Calu3 (cell line): ENCODE measurements at places on chromosomes 3 and 15. TPM values are rescaled to one million over a fixed set of nuclear protein-coding genes. Genes with fewer than 3 reads are reported as not detected.

DNA sequence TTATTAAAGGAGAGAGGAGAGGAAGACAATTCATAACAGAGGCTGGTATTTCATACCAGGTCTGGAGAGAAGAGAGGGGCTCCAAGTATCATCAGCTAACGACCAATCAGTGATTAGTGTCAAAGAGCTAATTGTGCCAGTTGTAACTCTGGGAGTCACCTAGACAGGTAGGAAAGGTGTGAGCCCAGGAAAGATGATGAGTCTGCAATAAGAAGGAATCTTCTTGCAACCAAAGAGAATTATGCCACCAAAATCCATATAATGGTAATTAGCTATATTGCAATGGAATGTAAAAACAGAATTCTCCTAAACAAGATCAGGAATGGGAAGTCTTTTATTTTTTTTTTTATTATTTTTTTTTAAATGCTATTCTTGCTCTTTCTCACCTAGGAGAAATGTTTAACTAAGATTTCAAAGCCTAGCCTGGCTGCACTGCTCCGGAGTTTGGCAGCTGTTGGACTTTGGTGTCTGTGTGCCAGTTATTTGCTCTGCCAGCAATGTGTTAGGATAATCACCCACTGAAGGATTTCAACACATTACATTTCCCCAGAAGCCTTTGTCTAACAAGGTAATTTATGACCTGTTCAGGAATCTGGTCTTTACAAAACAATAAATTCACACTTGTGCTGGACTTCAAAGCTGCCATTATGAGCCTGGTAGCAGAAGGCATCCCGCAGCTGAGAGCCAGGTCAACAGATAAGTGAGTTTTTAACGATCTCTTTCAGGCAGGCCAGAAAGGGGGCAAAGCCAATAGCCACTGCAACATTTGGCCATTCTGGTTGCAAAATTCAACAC is 89.4 kb downstream of the FOXB1 start:
- DNase-seq = no peak

- no peak for DNase-seq
These were observed 218.1 kb downstream of the CLSTN2 start for GRCh38 chr3:140152851-140153639.

- no peak for DNase-seq
These were observed 337.4 kb upstream of the TPRG1 start for GRCh38 chr3:188834349-188834748.

- DNase-seq = no peak
These were observed 4.5 kb downstream of the HEMK1 start for GRCh38 chr3:50573566-50574443.

The AMT gene
- total RNA-seq = 8.5 and 9.7 TPM in 2 replicates

The SORD gene
- 39.1 and 42.1 TPM in 2 replicates for total RNA-seq

DNA sequence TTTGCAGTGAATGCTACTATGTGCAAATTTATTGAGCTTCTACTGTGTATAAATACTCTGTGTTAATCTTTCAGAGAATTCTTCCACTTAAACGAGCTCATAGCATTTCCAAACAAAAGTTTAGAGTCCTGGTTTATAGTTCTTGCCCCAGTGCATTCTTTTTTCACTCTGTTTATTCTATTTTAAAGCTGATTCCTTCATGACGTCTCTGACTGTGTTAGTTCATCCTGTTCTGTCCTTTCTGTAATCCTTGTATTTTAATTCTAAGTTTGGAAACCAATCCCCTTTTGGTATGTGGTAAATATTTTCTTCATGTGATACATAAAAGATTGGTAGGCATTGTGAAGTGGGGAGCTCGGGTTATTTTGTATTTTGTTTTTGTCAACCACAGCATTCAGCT is 18.7 kb downstream of the P2RY14 start:
- DNase-seq = no peak

The LSG1 gene
- 86.3 and 90.8 TPM in 2 replicates for total RNA-seq

DNA sequence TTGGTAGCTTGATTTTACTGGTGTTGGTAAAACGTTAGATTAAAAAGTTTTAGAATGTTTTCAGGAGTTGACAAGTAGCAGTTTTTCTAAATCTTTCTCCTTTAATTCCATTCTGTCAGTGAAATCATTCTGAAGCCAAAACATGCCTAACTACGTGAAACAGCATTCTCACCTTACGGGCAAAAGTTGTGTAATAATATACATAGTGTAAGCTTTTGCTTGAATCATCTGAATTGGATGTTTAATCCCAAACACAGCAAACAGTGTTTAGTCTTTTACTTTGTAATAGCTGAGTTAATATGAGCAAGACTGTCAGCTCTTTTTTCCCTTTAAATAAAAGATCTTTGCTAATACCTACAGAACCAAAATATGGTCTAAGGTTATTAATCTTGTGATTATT is 100.6 kb downstream of the CYP19A1 start:
- DNase-seq = no peak

- peak; percentile 11 for DNase-seq
These were observed 30.7 kb upstream of the CLRN1 start for GRCh38 chr3:151003029-151003767.

- DNase-seq = no peak
These were observed 187.8 kb downstream of the PYDC2 start for GRCh38 chr3:191648787-191649186.

- DNase-seq = peak; percentile 67
These were observed 53.8 kb downstream of the MGLL start for GRCh38 chr3:127768346-127769008.

The MASP1 gene
- total RNA-seq = 0.17 and 0.59 TPM in 2 replicates

DNA sequence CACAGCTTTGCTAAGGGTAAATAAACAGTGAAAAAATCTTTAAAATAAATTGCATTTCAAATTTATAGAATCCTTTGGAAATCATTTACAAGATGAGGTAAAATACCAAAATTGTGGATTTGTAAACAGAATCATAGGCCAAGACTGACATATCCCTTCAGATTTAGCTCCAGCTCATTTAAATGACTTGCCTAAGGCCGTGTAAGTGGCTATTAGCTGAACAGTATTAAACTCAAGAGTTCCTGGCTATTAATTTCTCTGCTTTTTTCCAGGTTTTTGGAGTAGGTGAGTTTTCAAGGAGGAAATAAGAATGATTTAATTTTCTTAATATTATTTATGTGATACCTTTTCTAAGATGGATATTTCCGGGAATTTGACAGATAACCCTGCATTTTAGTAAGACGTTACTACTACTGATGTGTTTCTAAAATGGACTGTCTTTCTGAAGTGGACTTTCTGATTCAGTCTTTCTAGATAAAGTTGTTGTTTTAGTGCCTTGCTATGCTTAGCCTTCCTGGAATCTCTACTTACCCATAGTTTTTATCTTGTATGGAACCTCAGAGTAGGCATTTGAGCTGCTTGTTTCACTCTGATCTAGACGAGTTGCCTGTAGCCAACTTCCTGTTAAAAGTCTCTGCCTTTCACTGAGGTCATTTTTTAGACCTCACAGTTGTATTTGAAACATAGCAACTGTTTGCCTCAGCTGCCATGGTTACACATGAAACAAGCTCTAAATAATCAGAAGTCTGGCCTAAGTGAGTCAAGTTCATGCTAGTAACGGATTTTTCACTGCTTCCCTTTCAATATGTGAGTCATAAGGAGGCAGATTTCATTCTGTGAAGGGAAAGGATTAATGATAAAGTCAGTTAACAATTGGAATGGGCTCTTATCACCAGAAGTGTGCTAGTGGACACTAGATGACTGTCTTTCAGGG is 127.0 kb downstream of the KLHL25 start:
- peak; percentile 73 for DNase-seq

GRCh38 chr3:127456471-127457093 is 134.0 kb downstream of the TPRA1 start:
- DNase-seq = peak; percentile 74

DNA sequence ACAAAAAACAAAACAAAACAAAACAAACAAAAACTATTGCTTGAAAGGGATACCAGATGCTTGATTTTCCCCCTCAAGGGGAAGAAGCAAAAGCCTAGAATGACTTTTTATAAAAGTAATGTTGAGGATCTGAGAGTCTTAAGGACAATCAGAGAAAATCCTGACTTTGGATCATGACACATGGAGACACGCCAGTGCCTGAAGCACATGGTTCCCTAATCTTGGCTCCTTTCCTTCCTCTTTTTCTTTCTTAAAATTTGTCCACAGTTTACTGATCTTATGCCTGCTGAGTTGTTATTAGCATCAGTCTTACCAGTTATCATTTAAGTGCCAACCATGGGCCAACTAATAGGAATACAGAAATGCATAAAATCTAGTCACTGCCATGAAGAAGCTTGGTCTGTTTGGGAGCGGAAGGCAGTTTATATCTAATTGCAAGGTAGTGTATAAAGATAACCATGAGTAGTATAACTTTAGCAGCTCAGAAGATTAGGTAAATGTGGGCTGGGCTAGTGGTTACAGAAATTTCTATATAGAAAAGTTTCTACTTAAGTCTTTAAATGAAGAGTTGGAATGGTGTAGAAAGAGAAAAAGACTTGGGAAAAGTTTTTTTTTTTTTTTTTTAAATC is 6.9 kb downstream of the GLCE start:
- no peak for DNase-seq

The NCEH1 gene
- total RNA-seq = 159 and 163 TPM in 2 replicates

The IGSF11 gene
- 0.45 and 0.56 TPM in 2 replicates for total RNA-seq

DNA sequence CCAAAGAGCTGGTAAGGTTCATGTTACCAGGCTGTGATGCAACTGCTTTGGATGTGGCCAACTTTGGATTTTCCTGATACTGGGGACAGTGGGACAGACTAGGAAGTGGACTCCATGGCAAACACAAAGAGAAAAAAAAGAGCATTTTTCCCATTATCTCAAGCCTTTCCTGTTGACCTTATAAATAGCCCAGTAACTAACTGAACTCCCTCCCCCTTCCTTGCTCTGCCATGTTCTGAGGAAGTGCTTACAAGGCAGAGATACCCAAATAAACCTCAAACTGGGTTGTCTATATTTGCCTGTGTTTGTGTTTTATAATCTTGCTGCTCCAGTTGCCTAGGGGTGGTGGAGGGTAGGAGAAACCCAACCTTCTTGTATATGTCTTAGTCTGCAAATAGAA is 27.3 kb upstream of the SLC9A9 start:
- DNase-seq = no peak

- no peak for DNase-seq
These were observed 728.6 kb downstream of the ROBO1 start for GRCh38 chr3:79039192-79039591.

DNA sequence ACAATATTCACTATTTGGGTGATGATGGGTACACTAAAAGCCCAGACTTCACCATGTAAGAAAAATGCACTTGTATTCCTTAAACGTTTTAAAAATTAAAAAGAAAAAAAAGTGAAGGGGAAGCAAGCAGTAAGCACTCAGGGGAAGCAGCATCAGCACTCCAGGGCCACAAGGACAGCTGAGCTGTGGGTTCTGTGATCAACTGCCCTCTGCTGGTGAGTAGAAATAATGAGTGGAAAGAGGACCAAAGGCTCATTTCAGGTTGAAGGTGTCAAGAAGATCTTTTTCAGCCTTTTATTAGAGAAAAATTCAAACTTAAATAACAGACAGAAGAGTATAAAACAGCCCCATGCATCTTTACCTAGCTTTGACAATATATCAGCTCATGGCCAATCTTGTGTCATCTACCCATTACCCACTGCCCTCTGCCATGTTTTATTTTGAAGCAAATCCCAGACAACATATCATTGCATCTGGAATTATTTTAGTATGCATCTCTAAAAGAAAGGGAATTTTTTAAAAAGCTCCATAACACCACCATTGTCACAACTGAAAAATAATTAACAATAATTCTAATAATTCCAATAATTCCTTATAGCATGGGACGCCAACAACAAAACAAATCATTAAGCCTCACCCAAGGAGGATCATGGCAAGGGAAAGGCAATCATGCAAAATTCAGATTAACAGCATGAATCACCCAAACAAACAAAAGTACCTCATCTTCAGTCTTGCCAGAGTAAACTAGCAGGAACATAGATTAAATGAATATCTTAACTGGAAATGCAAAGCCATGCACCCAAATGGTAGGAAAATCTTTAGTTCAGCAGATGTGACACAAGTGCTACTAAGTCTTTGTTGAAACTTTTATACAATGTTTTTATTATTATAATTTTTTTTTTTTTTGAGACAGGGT is 42.5 kb downstream of the TAMM41 start:
- DNase-seq = peak; percentile 43

- peak; percentile 50 for DNase-seq
These were observed 84.6 kb downstream of the CD47 start for GRCh38 chr3:108006077-108006771.

The PODXL2 gene
- total RNA-seq = 36.1 and 43.6 TPM in 2 replicates

- no peak for DNase-seq
These were observed 19.8 kb upstream of the CHCHD6 start for GRCh38 chr3:126684218-126684751.

DNA sequence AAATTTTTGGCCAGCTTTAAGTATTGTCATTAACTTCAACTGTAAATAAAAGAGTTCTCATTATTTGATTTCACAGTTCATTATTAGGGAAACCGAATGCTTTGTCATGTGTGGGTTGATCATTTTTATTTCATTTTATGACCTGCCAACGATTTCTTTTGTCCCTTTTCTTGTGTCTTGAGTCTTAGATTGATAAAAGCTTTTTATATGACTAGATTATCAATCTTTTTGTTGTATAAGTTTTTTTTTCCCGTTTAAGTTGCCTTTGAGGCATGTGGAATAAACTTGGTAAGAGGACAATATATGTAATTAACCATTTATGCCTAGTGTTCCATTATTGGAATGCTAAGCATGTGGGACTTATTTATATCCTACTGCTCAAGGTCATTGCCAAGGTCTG is 62.8 kb downstream of the ATP2C1 start:
- DNase-seq = no peak

The UPK1B gene
- 26.9 and 32.8 TPM in 2 replicates for total RNA-seq

- DNase-seq = no peak
These were observed 85.6 kb downstream of the SEC22A start for GRCh38 chr3:123287051-123287961.

The CPN2 gene
- not detected in 2 replicates for total RNA-seq

The MFGE8 gene
- total RNA-seq = 35.5 and 36.2 TPM in 2 replicates

- no peak for DNase-seq
These were observed 199.2 kb downstream of the GHSR start for GRCh38 chr3:172249039-172249438.

- no peak for DNase-seq
These were observed 8.7 kb downstream of the MME start for GRCh38 chr3:155088706-155089345.

GRCh38 chr3:196144383-196145105 is 62.7 kb upstream of the TFRC start:
- DNase-seq = no peak

DNA sequence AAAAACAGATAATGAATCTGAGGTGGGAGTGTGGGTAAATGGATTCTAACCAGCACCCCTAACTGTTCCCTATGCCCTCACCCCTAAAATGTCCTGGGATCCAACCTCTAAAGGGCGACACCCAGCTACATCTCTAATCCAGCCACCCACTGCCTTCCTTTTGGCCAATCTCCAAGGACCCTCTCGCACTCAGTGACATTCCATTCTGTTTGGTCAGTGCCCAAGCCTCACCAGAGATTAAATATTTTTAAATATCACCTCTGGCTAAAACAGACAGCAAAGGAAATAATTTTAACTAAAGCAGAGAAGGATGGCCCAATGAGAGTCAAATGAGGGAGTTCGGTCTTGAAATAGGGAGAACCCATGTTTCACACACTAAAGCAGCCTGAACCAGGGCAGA is 19.9 kb upstream of the SCN10A start:
- DNase-seq = no peak

- DNase-seq = no peak
These were observed 23.9 kb downstream of the ILDR1 start for GRCh38 chr3:121998030-121998580.

The TMEM40 gene
- total RNA-seq = 0.42 and 0.98 TPM in 2 replicates

The GPR149 gene
- total RNA-seq = not detected in 2 replicates

The GRAMD1C gene
- total RNA-seq = 5.0 and 6.3 TPM in 2 replicates
